ENCODE measurements at places on chromosomes 7 and 10. TPM values are rescaled to one million over a fixed set of nuclear protein-coding genes. Genes with fewer than 3 reads are reported as not detected.

The ELN gene
- total RNA-seq, result 468 TPM

The COL1A2 gene
- total RNA-seq, result 415 TPM

The NAT16 gene
- not detected for total RNA-seq

The TMEM26 gene
- total RNA-seq, result 0.13 TPM

The AKR1B15 gene
- 0.17 TPM for total RNA-seq

The RAB19 gene
- not detected for total RNA-seq

The C10orf105 gene
- total RNA-seq, result 0.11 TPM

GRCh38 chr7:42099470-42100155 lies 137.4 kb downstream of the GLI3 start:
- H3K4me3 ChIP-seq, result no peak overlapping the region
- no peak for DNase-seq
- no peaks in the 10 kb centered on the region for H3K27me3 ChIP-seq

DNA sequence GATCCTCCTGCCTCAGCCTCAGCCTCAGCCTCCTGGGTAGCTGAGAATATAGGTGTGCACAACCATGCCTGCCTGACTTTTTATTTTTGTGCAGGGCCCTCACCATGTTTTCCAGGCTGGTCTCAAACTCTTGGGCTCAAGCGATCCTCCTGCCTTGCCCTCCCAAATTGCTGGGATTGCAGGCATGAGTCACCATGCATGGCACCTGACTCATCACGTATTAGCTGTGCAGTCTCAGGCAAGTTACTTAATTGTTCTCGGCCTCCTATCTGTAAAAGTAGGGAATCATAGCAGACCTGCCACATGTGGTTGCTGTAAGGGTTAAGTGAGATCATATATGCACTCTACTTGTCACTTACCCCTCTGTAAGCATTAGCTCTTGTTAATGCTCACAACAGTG lies 117.2 kb downstream of the ANLN start:
- no peaks in the 10 kb centered on the region for H3K27me3 ChIP-seq
- H3K4me1 ChIP-seq, result peaks cover 9% of the 10 kb centered on the region
- no peak overlapping the region for H3K4me3 ChIP-seq
- H3K36me3 ChIP-seq, result no peaks in the 10 kb centered on the region
- DNase-seq, result peak; percentile 72

DNA sequence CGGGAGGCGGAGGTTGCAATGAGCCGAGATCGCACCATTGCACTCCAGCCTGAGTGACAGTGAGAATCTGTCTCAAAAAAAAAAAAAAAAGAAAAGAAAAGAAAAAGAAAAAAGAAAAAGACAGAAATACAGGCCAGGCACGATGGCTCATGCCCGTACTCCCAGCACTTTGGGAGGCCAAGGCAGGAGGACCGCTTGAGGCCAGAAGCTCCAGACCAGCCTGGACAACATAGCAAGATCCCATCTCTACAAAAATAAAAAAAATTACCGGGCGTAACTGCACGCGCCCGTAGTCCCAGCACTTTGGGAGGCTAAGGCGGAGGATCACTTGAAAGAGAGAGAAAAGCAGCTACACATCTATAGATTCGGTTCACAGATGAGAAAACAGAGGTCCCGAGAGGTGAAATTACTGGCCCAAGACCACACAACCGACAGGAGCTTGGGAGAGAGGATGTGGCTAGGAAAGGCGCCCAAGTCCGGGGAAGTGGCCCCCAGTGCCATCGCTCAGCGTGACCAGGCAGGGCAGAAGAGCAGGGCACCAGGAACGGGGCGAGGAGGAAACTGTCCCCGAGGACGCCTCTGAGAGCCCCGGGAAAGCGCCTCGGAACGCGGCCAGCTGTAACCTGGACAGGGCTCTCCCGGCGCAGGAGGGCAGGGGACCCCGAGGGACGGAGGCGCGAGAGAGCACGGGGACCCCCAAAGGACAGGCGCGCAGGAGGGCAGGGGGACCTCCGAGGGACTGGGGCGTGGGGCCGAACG lies 612 bp downstream of the SNX8 start:
- peaks cover 19% of the 10 kb centered on the region for H3K4me1 ChIP-seq
- H3K27me3 ChIP-seq, result no peaks in the 10 kb centered on the region
- peaks cover 4% of the 10 kb centered on the region for H3K36me3 ChIP-seq
- peak overlapping the region; percentile 74 for H3K27ac ChIP-seq
- H3K4me3 ChIP-seq, result peak overlapping the region; percentile 79

DNA sequence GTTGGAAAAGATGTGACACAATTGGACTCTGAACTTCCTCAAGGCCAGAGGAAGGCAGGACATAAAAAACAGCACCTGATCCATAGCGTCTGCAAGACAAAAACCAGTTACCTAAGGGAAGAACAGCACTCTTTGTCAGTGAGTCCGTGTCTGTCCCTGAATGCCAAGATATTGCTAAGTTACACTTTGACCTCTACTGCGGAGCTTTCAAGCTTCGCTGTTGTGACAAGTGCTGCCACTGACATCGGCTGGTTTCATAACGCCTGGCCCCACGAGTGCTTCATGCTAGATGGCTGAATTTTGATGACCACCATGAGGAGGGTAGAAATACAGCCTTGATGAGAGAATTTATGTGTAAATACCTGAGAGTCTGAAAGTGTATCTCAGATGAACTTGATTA lies 49.7 kb upstream of the JAZF1 start:
- H3K27ac ChIP-seq, result no peak overlapping the region
- no peaks in the 10 kb centered on the region for H3K27me3 ChIP-seq
- H3K4me1 ChIP-seq, result no peaks in the 10 kb centered on the region
- H3K4me3 ChIP-seq, result no peak overlapping the region
- no peaks in the 10 kb centered on the region for H3K36me3 ChIP-seq

DNA sequence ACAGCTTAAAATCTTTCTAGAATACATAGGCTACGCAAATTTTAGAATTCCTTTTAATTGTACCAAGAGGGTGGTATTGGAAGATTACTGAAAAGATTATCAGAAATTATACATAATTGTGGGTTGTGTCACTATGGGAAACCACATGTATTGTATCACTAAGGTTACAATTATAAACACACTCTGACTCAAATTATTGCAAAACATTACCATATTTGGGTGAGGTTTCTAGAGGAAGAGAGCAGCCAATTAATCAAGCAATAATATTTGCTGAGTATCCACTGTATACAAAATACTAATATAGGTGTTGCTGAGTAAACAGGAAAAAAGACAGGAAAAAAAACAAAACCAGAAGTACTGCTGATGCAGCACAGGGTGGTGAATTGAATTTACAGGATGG lies 3.1 kb upstream of the CAPZA2 start:
- H3K4me1 ChIP-seq, result peaks cover 12% of the 10 kb centered on the region
- H3K36me3 ChIP-seq, result no peaks in the 10 kb centered on the region
- no peak overlapping the region for H3K27ac ChIP-seq
- H3K4me3 ChIP-seq, result no peak overlapping the region
- DNase-seq, result no peak

- no peaks in the 10 kb centered on the region for H3K36me3 ChIP-seq
- H3K4me3 ChIP-seq, result peak within 1 kb of the TSS; percentile 91
- H3K4me1 ChIP-seq, result peaks cover 63% of the 10 kb centered on the region
- H3K27me3 ChIP-seq, result no peaks in the 10 kb centered on the region
- H3K27ac ChIP-seq, result peak within 1 kb of the TSS; percentile 99
Observed at GRCh38 chr10:102120142-102120990, at the start of gene LDB1. TSS of gene LDB1 (minus strand) at chr10:102120368. CDS start at chr10:102120110, 258 bp downstream.

DNA sequence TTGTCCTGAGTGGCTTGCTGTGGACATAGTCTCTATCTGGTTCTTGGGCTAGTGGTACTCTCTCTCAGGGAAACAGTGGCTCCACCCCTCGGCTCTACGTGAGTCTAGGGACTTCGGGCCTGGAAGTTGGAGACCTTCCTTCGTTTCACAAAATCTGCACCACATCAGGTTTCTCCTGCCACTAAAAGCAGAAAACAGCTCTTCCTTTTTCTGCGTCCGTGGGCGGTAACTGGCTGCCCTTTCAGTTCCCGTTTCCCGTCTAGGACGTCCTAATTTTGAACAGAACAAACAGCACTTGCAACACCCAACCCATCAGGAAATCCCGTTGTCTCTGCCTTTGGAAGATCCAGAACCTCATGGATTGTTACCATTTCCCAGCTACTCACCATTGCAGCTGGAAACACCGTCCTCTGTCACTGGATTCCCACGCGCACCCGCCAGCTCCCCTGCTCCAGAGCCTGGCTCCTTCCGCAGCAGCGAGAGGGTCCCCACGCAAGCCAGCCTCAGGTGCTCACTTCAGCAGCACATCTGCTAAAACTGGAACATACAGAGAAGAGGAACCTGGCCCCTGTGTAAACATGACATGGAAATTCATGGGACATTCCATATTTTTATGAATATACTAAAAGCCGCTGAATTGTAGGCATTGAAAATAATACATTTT lies 311.4 kb upstream of the AKR1E2 start:
- H3K27ac ChIP-seq, result peak overlapping the region; percentile 62
- no peaks in the 10 kb centered on the region for H3K27me3 ChIP-seq
- peaks cover 20% of the 10 kb centered on the region for H3K4me1 ChIP-seq
- H3K36me3 ChIP-seq, result no peaks in the 10 kb centered on the region

DNA sequence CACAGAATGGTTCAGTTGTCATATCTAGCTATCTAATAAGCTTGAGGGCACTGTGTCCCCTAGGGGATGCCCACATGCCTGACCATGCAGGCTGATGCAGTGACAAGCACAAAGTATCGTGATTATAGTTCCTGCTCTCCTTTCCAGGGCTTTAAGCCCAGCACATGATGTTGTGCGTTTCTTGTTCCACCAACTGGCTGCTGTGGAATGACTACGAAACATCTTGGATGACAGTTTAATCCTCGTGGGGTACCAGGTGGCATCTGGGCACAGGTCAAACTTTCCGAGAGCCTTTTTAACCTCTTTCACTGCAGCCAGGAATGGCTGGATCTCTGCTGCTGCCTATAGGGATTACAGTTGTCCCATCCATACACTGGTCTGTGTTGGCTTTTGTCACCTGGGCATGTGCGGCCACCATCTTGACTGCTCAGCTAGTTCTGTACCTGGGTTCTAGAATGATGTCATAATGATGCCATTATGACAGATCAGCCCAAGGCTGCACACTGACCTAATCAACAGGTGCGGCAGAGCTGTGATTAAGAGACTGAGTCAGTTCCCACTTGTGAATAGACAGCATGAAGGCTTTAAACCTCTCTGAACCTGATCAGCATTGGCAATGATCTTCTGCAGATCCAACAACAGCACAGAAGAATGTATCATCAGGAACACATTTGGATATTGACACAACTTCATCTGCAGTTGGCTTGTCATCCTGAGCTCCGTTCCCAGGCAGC lies 144.1 kb downstream of the DLG5 start:
- no peaks in the 10 kb centered on the region for H3K27me3 ChIP-seq
- H3K4me3 ChIP-seq, result no peak overlapping the region
- H3K4me1 ChIP-seq, result no peaks in the 10 kb centered on the region

- no peak overlapping the region for H3K27ac ChIP-seq
- peaks cover 4% of the 10 kb centered on the region for H3K4me1 ChIP-seq
- DNase-seq, result no peak
- H3K36me3 ChIP-seq, result peaks cover 8% of the 10 kb centered on the region
- H3K27me3 ChIP-seq, result no peaks in the 10 kb centered on the region
Observed at GRCh38 chr10:87079106-87079836, 15.4 kb downstream of the GLUD1 start.

DNA sequence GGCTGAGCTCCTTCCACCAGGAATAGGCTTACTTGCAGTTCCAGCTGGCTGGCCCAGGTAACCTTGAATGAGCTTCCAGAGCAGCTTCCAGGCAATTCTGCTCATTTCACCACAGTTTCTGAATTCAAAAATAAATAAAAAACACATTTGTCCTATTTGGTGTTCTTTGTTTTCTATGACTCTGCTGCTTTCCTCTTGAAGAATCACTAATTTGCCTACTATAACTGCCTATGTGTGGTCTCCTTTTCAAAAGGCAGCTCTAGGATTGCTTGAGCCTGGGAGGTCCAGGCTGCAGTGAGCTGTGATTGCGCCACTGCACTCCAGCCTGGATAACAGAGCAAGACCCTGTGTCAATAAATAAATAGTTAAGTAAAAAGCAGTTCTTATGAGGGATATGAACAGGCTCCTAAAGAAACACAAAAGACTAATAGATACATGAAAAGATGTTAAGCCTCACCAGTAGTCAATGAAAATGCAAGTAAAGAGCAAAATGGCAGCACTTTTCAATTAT lies 19.5 kb upstream of the TNPO3 start:
- no peaks in the 10 kb centered on the region for H3K36me3 ChIP-seq
- H3K27me3 ChIP-seq, result no peaks in the 10 kb centered on the region
- no peak for DNase-seq
- H3K4me3 ChIP-seq, result no peak overlapping the region
- H3K27ac ChIP-seq, result no peak overlapping the region

DNA sequence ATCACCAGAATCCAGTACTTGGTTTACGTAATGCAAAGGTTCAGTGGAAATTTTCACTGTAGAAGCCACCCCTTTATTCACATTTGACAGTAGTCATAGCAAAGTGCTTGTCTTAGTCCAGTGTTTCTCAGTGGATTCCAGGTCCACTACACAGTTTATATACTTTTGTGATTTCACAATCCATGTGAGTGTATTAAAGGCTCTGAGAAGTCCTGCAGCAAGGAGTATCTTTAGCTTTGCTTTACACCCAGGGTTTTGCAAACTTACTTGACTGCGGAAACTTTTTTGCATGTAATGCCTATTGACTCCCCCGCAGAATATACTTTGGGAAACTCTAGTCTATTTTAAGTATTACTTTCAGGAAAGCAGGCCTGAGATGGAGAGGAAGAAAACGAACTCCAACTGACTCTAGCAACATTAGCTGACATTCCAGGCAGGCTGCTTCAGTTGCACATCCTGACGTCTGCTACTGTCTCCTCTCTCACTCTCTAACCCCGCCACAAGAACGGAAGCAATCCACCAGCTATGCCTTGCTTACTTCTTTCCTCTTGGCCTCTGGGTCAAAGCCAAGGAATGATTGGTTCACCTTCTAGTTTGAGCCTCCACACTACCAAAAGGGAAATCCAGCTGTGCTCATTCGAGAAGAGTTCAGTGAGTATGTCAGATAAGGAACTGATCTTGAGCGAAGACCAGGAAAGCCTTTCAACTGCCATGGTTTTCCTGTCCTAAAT lies 6.2 kb downstream of the PLXNA4 start:
- peaks cover 23% of the 10 kb centered on the region for H3K4me1 ChIP-seq
- no peak overlapping the region for H3K4me3 ChIP-seq
- DNase-seq, result no peak
- no peak overlapping the region for H3K27ac ChIP-seq

GRCh38 chr7:139993592-139993991 lies 69.2 kb downstream of the PARP12 start:
- H3K4me3 ChIP-seq, result no peak overlapping the region
- H3K36me3 ChIP-seq, result no peaks in the 10 kb centered on the region
- no peak overlapping the region for H3K27ac ChIP-seq
- DNase-seq, result no peak
- no peaks in the 10 kb centered on the region for H3K27me3 ChIP-seq
- H3K4me1 ChIP-seq, result peaks cover 11% of the 10 kb centered on the region
